ENCODE measurements at places on chromosomes 1 and 21. TPM values are rescaled to one million over a fixed set of nuclear protein-coding genes. Genes with fewer than 3 reads are reported as not detected.
A peak's percentile ranks its signal among the peaks of the same experiment; 100 is the strongest.

DMBX1 gene
- total RNA-seq: not detected

GFI1 gene
- total RNA-seq: 99.4 TPM

FOXD3 gene
- not detected for total RNA-seq

A3GALT2 gene
- total RNA-seq: not detected

BACE2 gene
- total RNA-seq: 2.6 TPM

PCP4 gene
- total RNA-seq: not detected

AMY2A gene
- total RNA-seq: not detected

AGBL4 gene
- not detected for total RNA-seq

FALEC gene
- 0.37 TPM for total RNA-seq

GRCh38 chr1:12770620-12771019 lies 2.9 kb upstream of the PRAMEF12 start:
- H3K36me3 ChIP-seq: no peaks in the 10 kb centered on the region
- H3K4me3 ChIP-seq: no peak overlapping the region
- H3K4me1 ChIP-seq: no peaks in the 10 kb centered on the region
- no peak for DNase-seq
- peaks cover 3% of the 10 kb centered on the region for H3K27me3 ChIP-seq

GRCh38 chr1:4308806-4309205 lies 345.6 kb upstream of the AJAP1 start:
- no peak for DNase-seq
- H3K27me3 ChIP-seq: no peaks in the 10 kb centered on the region
- H3K4me3 ChIP-seq: no peak overlapping the region
- no peaks in the 10 kb centered on the region for H3K36me3 ChIP-seq

DNA sequence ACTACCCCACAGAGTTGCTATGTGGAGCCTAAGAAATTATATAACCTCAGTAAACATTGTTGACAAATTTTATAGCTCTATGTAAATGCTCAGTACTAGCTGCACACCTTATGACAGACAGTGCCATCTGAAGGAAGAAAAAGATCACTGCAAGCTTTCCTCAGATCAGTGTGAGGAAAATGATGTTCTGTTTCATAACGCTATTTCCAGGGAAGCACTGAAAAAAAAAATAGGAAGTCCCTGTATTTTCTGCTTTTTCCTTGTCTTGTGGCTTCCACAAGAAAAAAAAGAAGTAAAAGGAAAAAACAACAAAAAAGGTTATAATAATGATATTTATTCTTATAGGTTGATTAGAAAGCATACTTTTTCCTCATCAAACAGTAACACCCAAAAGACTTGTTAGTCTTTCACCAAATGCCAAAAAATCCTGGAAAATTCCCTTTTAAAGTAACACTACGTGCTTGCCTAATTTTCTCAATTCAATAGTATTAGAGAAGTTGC lies 23.2 kb downstream of the LYST start:
- H3K4me3 ChIP-seq: no peak overlapping the region
- peaks cover 55% of the 10 kb centered on the region for H3K4me1 ChIP-seq
- H3K36me3 ChIP-seq: peaks cover 48% of the 10 kb centered on the region
- H3K27ac ChIP-seq: no peak overlapping the region
- no peaks in the 10 kb centered on the region for H3K27me3 ChIP-seq

DNA sequence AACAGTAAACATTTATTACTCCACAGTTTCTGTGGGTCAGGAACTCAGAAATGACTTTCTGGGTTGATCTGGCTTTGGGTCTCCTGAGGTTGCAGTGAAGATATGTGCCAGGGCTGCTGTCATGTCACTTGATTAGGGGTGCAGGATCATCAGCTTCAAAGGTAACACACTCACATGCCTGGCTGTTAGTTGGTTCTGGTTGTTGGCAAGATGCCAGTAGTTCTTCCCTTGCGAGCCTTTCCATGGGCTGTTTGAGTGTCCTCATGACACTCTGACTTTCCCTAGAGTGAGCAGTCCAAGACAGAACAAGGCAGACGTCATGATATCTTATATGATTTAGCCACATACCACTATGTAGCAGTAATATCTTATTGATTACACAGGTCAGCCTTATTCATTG lies 1.8 kb downstream of the SWT1 start:
- peaks cover 39% of the 10 kb centered on the region for H3K4me1 ChIP-seq
- no peaks in the 10 kb centered on the region for H3K27me3 ChIP-seq
- no peak overlapping the region for H3K27ac ChIP-seq
- H3K4me3 ChIP-seq: peak overlapping the region; percentile 55

GRCh38 chr1:195789321-195789720 lies 818.9 kb downstream of the KCNT2 start:
- no peaks in the 10 kb centered on the region for H3K27me3 ChIP-seq
- no peaks in the 10 kb centered on the region for H3K4me1 ChIP-seq
- no peak overlapping the region for H3K4me3 ChIP-seq
- no peak overlapping the region for H3K27ac ChIP-seq
- DNase-seq: no peak

DNA sequence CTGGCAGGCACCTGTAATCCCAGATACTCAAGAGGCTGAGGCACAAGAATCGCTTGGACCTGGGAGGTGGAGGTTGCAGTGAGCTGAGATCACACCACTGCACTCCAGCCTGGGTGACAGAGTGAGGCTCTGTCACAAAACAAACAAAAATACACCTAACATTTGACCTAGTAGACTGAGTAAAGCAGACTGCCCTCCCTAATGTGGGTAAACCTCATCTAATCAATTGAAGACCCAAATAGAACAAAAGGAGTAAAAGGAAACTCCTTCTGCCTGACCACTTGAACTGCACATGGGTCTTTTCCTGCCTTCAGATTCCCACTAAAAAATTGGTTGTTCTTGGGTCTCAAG lies 19.0 kb upstream of the RBM15 start:
- no peak overlapping the region for H3K27ac ChIP-seq
- no peak overlapping the region for H3K4me3 ChIP-seq
- no peaks in the 10 kb centered on the region for H3K36me3 ChIP-seq
- no peak for DNase-seq

GRCh38 chr1:18178111-18178510 lies 70.5 kb downstream of the IGSF21 start:
- no peak overlapping the region for H3K27ac ChIP-seq
- no peaks in the 10 kb centered on the region for H3K36me3 ChIP-seq
- no peaks in the 10 kb centered on the region for H3K4me1 ChIP-seq
- H3K27me3 ChIP-seq: peaks cover 11% of the 10 kb centered on the region

GRCh38 chr1:110591956-110592355 lies 14.2 kb downstream of the KCNA2 start:
- no peaks in the 10 kb centered on the region for H3K36me3 ChIP-seq
- no peak overlapping the region for H3K4me3 ChIP-seq
- H3K27ac ChIP-seq: no peak overlapping the region
- H3K27me3 ChIP-seq: peaks cover 18% of the 10 kb centered on the region
- no peak for DNase-seq
- peaks cover 13% of the 10 kb centered on the region for H3K4me1 ChIP-seq

DNA sequence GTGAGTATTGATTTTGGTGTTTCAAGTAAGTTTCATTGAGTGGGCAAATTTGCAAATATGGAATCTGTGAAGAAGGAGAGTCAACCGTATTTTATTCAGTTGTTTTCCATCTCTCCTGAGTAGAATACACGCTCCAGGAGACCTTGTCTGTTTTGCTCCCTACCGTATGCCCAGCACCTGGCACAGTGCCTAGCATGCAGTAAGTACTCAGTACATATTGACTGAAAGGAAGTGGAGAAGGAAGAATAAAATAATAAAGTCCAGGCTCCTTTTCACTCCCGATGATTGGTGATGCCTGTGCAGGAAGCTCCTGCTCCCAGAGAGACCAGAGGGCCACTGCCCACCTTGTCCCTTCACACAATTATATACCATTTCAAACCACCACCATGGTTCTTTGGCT lies 59.4 kb upstream of the NEK2 start:
- peaks cover 2% of the 10 kb centered on the region for H3K27me3 ChIP-seq
- H3K4me3 ChIP-seq: no peak overlapping the region
- peaks cover 21% of the 10 kb centered on the region for H3K4me1 ChIP-seq

DNA sequence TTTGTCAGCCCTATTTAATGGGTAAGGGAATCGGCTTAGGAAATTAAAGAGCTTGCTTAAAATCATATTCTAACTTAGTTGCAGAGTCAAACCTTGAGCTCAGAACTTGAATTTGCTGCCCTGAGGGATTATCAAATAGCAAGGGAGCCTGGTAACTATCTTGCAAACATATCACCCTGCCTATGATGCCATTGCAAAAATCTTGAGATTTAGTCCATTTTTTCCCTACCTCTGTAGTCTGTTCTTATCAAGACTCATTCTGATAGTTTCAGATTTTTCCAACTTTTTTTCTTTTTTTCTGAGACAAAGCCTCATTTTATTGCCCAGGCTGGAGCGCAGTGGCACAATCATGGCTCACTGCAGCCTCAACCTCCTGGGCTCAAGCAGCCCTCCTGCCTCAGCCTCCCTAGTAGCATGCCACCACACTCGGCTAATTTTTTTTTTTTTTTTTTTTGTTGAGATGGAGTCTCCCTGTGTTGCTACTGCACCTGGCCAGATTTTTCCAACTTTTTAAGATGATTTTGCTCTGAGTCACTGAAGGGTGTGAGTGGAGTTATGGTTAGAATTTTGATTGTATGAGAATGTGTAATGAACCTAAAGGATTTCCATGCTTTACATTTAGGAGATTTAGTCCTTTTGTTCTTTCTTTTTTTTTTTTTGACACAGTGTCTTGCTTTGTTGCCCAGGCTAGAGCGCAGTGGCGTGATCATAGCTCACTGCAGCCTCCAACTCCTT lies 12.2 kb downstream of the SARS1 start:
- H3K36me3 ChIP-seq: peaks cover 66% of the 10 kb centered on the region
- no peak overlapping the region for H3K4me3 ChIP-seq
- H3K27ac ChIP-seq: peak overlapping the region; percentile 19
- H3K27me3 ChIP-seq: no peaks in the 10 kb centered on the region
- peaks cover 10% of the 10 kb centered on the region for H3K4me1 ChIP-seq
- no peak for DNase-seq

GRCh38 chr1:17966341-17966740 lies 141.3 kb upstream of the IGSF21 start:
- H3K4me1 ChIP-seq: no peaks in the 10 kb centered on the region
- H3K36me3 ChIP-seq: no peaks in the 10 kb centered on the region
- no peak overlapping the region for H3K27ac ChIP-seq
- no peak overlapping the region for H3K4me3 ChIP-seq

DNA sequence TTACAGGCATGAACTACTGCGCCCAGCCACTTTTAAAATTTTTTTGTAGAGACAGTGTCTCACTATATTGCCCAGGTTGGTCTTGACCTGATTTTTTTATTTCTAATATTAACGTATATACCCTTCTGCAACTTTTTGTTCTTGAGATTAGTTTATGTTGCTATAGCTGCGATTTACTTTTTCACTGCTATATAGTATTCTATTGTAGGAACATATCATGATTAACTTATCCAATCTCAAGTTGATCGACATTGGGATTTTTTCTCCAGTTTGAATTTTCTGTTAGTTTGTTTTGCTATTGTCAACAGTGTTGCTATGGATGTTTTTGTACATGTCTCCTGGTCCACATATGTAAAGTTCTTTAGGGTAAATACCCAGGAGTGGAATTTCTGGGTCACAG lies 35.4 kb downstream of the WASF2 start:
- no peaks in the 10 kb centered on the region for H3K27me3 ChIP-seq
- H3K4me3 ChIP-seq: no peak overlapping the region
- peaks cover 28% of the 10 kb centered on the region for H3K4me1 ChIP-seq
- H3K36me3 ChIP-seq: peaks cover 24% of the 10 kb centered on the region

DNA sequence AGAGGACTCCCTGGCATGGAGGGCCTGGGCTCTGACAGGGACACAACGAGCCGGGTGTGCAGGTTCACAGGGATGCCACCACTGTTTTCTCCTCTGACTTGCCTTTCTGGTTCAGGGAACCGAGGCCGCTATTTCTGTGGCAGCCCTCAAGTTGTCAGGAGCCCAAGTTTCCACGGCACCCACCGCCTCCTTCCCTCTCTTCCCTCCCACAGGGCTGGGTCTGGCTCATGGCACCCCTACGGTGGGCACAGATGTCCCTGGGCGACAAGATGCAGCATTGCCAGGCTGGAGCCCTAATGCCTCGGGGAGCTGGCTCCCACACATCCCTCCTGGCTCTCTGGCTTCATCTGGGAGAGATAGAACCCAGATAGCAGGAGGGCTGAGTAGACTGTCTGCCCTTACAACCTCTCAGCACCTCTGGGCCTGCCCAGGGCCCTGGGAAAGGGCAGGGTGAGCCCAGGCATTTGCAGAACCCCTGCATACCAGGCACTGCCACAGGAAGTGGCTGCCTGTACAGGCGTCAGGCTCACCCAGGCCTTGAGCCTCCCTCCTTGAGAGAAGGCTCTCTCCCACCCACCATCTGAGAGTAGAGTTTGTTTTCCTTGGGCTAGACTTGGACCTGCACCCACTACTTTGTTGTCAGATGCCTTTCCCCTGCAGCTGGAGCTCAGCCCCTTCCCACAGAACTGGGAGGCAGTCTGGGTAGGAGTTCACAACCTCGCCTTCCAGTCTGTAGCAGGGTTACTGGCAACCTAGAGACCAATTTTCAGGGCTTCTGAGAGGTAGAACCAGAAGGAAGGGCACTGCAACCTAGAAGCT lies 20.5 kb downstream of the KCNC4 start:
- peak overlapping the region; percentile 35 for H3K27ac ChIP-seq
- H3K36me3 ChIP-seq: peaks cover 21% of the 10 kb centered on the region
- no peak overlapping the region for H3K4me3 ChIP-seq

- H3K4me3 ChIP-seq: no peak overlapping the region
- no peak for DNase-seq
- no peaks in the 10 kb centered on the region for H3K36me3 ChIP-seq
- H3K4me1 ChIP-seq: no peaks in the 10 kb centered on the region
- H3K27me3 ChIP-seq: peaks cover 12% of the 10 kb centered on the region
These were observed 78.3 kb upstream of the LMO4 start for GRCh38 chr1:87250336-87250735.

GRCh38 chr21:31203431-31204054 lies 140.5 kb downstream of the TIAM1 start:
- H3K27me3 ChIP-seq: no peaks in the 10 kb centered on the region
- peaks cover 3% of the 10 kb centered on the region for H3K36me3 ChIP-seq
- DNase-seq: no peak
- H3K4me3 ChIP-seq: no peak overlapping the region
- peaks cover 6% of the 10 kb centered on the region for H3K4me1 ChIP-seq
- H3K27ac ChIP-seq: no peak overlapping the region

- peak overlapping the region; percentile 75 for H3K27ac ChIP-seq
- no peak for DNase-seq
- H3K36me3 ChIP-seq: peaks cover 93% of the 10 kb centered on the region
- H3K27me3 ChIP-seq: no peaks in the 10 kb centered on the region
These were observed 6.3 kb downstream of the MCL1 start for GRCh38 chr1:150572918-150573647.

DNA sequence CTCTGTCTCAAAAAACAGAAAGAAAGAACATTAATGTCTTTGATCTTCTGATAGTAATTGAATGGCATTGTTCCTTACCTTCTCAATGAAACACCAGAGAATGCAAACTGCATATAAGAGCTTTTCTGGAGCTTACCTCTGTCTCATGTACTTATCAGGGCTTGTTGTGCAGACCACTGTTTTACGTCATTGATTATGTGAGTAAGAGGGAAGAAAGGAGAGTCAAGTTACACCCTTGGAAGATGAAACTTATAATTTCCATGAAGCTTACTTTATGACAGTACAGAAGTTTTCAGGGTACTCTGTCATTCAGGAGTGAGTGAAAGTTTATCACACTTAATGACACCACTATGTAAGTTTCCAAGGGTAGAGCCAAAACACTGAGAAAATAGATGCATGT lies 49.0 kb upstream of the MAB21L3 start:
- H3K27me3 ChIP-seq: peaks cover 6% of the 10 kb centered on the region
- no peak for DNase-seq
- no peak overlapping the region for H3K4me3 ChIP-seq
